Stimulated activated CD4-positive, alpha-beta T cell treated with anti-CD3 and anti-CD28 coated beads, Interleukin-1b, Interleukin-23, amount 100 ng/mL, for 4 hours (primary cell): ENCODE measurements at places on chromosomes 16 and 17.

- no peak for DNase-seq
Measured at GRCh38 chr17:39820541-39820940, 43.6 kb downstream of the IKZF3 start.

- no peak for DNase-seq
Measured at GRCh38 chr16:54489225-54490111, 202.9 kb upstream of the IRX3 start.

GRCh38 chr17:18146980-18147379, 36.6 kb upstream of the ALKBH5 start:
- DNase-seq: no peak

GRCh38 chr16:78289844-78290277, 190.4 kb downstream of the WWOX start:
- no peak for DNase-seq

- no peak for DNase-seq
Measured at GRCh38 chr16:82605076-82605475, 21.7 kb upstream of the CDH13 start.

- no peak for DNase-seq
Measured at GRCh38 chr17:65283704-65284103, 146.5 kb downstream of the RGS9 start.

DNA sequence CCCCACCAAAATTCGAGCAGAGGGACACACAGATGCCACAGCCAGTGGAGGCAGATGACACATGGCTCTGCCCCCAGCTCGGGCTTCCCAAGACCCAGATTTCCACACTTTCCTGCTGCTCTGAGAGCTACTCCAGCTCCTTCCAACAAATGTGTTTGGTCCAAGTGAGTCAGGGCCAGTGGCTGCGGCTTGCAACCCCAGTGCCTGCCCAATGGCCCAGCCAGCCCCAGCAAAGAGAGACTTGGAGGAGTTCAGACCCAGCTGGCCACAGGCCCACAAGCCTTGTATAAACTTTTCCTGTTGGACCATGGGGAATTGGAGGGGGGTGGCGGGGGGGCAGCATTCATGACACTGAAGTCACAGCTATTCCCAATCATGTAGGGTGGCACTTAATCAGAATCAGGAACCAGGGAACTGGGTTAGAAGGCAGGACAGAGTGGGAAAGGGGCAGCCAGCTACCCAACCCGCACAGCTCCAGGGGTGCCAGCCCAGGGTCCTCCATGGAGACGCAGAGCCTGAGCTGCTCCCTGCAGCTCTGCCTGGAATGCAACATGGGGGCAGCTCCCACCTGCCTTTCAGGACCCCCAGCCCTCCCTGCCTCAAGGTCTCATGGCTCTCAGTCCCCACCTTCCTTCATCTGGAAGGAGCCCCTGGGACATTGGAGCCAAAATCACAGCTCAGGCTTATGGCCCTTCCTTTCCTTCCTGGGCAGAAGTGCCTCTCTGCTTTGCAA, 17.5 kb upstream of the C16orf78 start:
- DNase-seq: no peak

DNA sequence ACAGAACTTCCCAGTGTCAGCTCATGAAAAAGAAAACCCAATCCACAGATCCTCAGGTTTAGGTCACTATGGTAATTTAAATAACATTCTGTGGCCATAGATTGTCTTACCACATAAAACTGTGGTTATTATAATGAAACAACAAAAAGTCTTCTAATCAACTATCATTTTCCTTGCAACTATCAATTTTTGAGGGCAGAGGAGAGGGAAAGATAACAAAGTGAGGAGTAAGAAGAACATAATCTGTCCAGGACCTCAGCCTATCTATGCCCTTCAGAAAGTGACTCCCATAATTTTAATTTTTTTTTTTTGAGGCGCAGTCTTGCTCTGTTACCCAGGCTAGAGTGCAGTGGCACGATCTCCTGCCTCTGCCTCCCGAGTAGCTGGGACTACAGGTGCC, 4.0 kb upstream of the GGNBP2 start:
- DNase-seq: no peak

- DNase-seq: peak; percentile 41
Measured at GRCh38 chr16:2194852-2195321, 1.5 kb downstream of the CASKIN1 start.

DNA sequence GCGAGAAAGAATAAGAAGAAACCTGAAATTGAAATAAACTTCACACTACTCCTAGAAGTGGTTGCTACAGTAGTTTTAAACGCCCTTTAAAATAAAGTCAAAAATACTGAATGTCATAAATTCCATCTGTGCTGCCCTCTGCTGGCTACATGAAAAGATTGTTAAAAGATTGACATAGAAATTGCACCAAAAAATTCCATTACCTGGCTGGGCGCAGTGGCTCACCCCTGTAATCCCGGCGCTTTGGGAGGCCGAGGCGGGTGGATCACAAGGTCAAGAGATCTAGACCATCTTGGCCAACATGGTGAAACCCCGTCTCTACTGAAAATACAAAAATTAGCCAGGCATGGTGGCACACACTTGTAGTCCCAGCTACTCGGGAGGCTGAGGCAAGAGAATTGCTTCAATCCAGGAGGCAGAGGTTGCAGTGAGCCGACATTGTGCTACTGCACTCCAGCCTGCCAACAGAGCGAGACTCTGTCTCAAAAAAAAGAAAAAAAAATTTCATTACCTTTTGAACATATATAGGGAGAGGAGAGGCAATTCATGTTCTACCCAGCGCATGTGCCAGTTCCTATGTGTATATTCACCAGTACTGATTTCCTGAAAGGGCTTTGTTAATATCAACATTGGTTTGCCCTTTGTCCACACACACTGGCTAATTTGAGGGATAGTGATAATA, 36.5 kb downstream of the CYTH1 start:
- peak; percentile 57 for DNase-seq
